ENCODE measurements at places on chromosomes 12 and 14. TPM values are rescaled to one million over a fixed set of nuclear protein-coding genes. Genes with fewer than 3 reads are reported as not detected.

CISTR gene
- total RNA-seq: not detected

MORN3 gene
- not detected for total RNA-seq

CLEC1A gene
- total RNA-seq: 7.7 TPM

FAM90A1 gene
- 0.48 TPM for total RNA-seq

TSHR gene
- total RNA-seq: 0.39 TPM

CRADD gene
- total RNA-seq: 20.4 TPM

HOXC5 gene
- 0.55 TPM for total RNA-seq

TRIAP1 gene
- 19.9 TPM for total RNA-seq

PPM1H gene
- 5.1 TPM for total RNA-seq

PAH gene
- not detected for total RNA-seq

TMEM229B gene
- total RNA-seq: 1.7 TPM

DNA sequence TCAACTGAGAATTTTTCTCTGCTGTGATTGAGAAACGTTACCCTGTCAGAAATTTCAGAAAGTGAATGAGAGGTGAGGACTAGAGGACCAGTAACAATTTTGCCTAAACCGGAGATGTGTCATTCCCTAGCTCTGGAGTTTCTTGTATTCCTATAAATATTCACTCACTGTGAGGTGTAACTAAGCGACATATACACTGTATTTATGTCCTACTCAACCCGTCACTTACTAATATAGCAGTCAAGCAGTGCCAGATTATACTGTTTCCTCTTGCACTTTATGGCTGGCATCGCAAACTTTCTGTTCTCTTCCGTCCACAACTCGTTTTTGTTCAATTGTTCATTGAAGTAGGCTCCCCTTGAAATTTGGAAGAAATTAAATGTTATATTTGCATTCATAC is 192.9 kb downstream of the NOVA1 start:
- DNase-seq: no peak

- DNase-seq: no peak
Measured at GRCh38 chr12:1862973-1863372, 42.6 kb downstream of the LRTM2 start.

DNA sequence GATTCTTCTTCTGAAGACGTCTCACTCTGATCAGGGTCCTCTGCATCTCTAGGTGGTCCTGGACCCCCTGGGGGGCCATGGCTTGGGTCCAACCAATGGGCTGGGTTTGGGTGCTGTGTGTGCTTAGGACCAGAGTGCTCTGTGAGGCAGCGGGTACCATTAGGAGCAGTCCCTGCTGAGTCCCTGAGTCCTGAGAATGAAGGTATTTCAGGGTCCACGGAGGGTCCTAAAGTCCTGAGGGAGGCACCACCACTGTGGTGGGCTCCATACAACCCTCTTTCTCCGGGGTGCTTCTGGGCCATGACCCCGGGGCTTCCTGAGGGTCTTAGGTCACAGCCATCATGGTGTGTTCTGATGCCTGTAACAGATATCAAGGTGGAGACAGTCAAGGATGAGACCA is 1.0 kb downstream of the DNAJC14 start:
- no peak for DNase-seq

DNA sequence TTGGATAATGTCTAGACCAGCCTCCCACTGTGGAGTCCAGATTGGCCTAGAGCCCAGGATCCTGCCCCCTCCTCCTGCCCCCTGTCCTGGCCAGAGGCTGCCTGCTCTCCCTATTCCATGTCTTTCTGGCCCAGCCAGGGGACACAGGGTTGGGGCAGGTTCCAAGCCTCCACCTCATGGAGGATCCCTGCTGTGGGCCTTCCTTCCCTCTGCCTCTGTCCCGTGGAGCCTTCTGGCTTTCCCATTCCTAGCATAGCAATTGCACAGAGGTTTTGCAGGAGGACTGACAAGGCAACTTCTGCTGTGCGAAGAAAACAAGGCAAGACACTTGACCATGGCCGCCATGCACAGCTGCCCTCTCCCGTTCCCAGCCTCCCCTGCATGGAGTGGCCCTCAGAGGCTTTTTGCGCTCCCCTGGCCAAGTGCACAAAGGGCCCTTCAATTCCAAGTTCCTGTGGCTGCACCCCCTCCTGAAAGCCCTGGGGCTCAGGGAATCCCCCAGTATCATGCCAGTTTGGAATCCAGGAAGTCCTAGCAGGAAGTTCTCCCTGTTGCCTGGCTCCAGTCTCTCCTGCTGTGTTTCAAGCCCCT is 42.1 kb downstream of the KRT80 start:
- no peak for DNase-seq

- DNase-seq: no peak
Measured at GRCh38 chr12:44542716-44543115, 333.4 kb downstream of the NELL2 start.

DNA sequence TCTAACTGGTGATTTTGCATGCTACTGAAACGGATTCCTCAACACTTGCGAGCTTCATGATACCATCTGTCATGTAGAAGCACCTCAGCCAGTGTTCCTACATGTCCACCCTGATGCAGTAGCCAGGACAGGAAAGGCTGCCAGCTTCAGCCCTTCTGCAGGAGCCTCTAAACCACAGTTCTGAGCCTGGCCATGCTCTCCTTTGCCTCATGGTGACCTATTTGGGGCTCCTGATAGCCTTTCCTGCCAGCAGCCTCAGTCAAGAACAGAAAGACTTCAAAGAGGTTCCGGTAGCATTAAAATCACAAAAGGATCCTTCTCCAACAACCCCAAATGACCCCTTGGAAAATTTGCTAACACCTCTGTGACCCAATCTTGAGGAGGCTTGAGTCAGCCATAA is 96.0 kb downstream of the CNTN1 start:
- no peak for DNase-seq

DNA sequence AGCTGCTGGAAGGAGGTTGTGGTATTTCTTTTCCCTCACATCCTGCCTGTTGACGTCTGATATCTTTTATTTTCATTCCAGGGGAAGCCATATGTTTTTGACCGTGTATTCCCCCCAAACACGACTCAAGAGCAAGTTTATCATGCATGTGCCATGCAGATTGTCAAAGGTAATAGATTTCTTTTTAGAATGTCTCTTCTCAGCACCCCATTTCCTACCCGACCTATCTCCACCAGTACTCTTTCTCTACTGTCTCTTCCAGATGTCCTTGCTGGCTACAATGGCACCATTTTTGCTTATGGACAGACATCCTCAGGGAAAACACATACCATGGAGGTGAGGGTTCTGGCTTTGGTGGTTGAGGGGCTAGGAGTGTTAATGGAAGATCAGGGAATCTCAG is 13.5 kb downstream of the KIF5A start:
- no peak for DNase-seq

- no peak for DNase-seq
Measured at GRCh38 chr14:44989497-44990440, 27.8 kb downstream of the TOGARAM1 start.

- DNase-seq: no peak
Measured at GRCh38 chr12:103583008-103583407, 4.1 kb upstream of the STAB2 start.

DNA sequence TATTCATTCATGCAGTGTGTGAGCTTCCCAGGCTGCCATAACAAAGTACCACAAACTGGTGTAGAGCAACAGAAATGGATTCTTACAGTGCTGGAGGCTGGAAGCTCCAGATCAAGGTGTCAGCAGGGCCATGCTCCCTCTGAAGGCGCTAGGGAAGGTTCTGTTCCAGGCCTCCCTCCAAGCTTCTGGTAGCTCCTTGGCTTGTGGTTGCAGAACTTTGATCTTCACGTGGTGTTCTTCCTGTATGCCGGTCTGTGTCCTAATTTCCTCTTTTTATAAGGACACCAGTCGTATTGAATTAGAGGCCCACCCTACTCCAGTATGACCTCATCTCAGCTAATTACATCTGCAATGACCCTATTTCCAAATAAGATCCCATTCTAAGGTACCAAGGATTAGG is 3.1 kb downstream of the OTUB2 start:
- no peak for DNase-seq

- peak; percentile 89 for DNase-seq
Measured at GRCh38 chr14:68703093-68703492, 89.8 kb downstream of the ZFP36L1 start.

GRCh38 chr14:39107591-39107996 is 4.6 kb upstream of the SEC23A start:
- DNase-seq: no peak

DNA sequence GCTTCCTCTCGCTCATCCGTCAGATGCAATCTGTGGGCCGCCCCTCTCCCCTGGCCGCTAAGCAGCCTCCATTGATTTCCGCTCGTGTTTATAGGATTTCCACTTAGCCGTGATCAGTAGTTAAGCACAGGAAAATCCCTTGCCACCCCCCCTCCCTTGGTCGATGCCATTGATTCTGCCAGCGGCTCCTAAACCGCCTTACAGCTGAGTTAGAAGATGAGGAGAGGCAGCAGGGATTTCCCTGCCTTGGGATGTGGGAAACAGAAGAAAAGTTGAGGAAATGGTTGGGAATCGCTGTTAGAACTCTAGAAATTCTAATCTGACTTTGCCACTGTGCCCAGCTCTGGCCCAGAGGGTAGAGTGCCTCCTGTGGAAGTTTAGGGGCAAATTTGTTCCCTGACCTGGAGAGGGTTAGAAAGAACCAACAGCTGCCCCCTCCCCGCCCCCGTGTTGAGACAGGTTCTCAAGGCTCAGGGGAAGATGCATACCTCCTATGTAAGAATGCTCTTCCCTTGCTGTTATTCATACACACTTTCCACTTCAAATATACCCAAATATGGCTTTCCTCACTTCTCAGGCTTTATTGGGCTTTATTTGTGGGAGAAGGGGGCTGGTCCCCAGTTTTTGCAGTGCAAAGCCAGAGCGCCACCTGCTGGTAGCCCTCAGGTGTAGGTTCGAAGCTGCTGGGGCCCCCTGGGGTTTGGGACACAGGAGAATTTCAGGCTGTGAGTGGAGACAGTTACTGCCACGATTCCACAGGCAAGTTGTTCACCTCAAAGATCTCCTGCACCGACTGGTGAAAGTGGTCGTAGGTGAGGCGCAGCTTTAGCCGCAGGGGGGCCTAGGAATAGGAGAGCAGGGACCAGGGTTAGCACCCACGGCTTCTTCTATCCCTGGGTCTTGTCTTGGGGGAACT is 3.2 kb downstream of the THTPA start:
- DNase-seq: no peak

GRCh38 chr12:29402437-29402836 is 21.5 kb upstream of the ERGIC2 start:
- DNase-seq: no peak

- DNase-seq: no peak
Measured at GRCh38 chr14:69045857-69046475, 66.9 kb upstream of the ACTN1 start.

DNA sequence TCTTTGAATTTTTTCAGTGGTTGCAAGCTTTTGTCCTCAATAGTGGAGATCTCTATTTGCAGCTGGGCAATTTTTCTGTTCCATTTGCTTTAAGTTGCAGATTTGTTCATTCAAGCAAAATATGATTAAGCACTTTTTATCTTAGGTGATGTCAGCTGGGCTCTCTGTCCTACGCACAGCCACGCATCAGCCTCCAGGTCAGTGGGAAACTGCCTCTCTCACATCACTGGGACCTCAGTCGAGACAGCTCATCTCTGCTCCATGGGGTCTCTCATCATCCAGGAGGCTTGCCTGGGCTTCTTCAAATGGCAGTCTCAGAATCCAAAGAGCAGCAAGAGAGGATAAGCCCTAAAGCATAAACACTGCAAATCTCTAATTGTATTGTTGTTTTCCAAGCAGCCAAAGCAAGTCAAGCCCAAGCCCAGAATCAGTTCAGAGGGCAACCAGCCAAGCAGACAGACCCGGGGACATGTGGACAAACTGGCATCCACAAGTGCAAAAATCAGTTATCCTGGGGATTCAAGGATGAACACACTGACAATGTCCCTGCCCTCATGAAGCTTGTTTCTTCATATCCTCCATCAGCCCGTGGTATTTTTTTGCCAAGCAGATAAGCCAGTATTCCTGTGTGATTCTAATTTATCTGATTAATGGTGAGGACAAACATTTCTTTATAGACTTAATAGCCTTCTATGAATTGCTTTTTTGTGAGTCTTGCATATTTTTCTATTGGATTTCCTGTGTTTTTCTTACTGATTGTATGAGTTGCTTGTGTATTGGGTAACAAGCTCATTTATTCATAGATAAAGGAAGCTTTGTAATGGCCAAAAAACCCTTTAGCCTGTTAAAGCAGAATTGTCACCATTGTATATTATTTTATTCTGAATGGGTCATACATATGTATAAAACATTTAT is 262.5 kb downstream of the GXYLT1 start:
- DNase-seq: no peak

DNA sequence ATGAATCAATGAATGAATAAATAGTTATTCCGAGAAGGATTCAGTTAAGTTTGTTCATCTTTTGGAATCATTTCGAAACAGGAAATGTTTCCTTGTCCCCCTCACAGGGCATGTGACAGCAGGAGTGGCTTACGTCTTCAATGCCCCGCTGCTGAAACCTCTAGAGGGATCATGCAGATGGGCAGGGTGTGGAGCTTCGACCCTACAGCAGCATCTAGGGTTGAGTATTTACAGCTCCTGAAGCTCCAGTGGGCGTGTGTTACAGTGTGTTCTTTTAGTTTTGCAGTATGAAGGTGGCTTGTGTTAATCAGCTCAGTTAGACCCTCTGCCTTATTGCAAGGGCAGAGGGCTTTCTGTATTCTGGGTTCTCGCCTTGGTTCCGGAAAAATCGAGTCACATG is 2.6 kb downstream of the NAV3 start:
- DNase-seq: no peak

- DNase-seq: no peak
Measured at GRCh38 chr12:76240281-76240680, 107.9 kb downstream of the BBS10 start.

- no peak for DNase-seq
Measured at GRCh38 chr12:59044791-59045190, 124.5 kb upstream of the LRIG3 start.

GRCh38 chr12:43805149-43805859 is 813 bp downstream of the TWF1 start:
- DNase-seq: no peak

GRCh38 chr12:69904777-69905176 is 79.8 kb downstream of the MYRFL start:
- DNase-seq: no peak

GRCh38 chr12:54006559-54007220 is 2.1 kb upstream of the HOXC8 start:
- DNase-seq: no peak

GRCh38 chr14:64605926-64606685 is 56.3 kb downstream of the PPP1R36 start:
- no peak for DNase-seq

Data from mesenteric fat pad (tissue), 1 donor.